ENCODE measurements at places on chromosomes 12 and 14.

- DNase-seq = no peak
These were observed 27.2 kb downstream of the GLT8D2 start for GRCh38 chr12:104022786-104023185.

GRCh38 chr12:130484221-130484620, 146.5 kb downstream of the PIWIL1 start:
- no peak for DNase-seq

DNA sequence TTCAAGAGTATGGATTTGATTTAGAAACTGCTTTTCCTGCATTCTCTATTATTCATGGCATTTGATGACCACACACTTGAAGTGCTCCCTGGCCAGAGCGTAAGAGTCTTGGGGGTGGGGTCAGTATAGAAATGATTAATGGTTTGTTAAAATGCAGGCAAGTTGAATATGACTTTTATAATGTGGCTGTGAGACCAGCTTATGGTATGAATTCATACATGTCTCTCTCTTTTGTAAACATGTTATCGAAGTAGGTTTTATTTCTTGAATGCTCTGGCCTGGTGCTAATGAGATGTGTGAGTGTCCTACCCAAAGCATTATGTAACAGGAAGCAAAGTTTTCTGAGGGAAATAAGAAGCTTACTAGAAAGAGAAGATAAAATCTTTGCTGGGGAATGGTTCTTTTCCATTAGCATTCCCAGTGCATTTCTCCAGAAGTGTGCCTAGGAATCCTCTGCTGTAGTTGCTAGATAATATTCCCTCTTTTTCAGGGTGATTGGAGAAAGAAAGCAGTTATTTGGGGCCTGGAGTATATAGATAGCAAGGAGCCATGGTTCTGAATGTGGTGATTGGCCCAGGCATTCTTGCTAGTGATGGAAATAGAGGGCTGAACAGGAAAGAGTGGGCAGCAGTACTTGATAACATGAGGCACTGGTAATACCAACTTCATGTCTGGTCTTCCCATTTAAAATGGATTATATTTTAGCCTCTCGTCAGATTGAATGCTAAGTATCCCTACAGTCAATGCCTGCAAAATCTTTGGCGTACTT, 289.7 kb downstream of the RAD51B start:
- DNase-seq = no peak

- no peak for DNase-seq
These were observed 109.8 kb upstream of the FOXG1 start for GRCh38 chr14:28656704-28657255.

- no peak for DNase-seq
These were observed 124.9 kb downstream of the ATP23 start for GRCh38 chr12:58066296-58066695.

DNA sequence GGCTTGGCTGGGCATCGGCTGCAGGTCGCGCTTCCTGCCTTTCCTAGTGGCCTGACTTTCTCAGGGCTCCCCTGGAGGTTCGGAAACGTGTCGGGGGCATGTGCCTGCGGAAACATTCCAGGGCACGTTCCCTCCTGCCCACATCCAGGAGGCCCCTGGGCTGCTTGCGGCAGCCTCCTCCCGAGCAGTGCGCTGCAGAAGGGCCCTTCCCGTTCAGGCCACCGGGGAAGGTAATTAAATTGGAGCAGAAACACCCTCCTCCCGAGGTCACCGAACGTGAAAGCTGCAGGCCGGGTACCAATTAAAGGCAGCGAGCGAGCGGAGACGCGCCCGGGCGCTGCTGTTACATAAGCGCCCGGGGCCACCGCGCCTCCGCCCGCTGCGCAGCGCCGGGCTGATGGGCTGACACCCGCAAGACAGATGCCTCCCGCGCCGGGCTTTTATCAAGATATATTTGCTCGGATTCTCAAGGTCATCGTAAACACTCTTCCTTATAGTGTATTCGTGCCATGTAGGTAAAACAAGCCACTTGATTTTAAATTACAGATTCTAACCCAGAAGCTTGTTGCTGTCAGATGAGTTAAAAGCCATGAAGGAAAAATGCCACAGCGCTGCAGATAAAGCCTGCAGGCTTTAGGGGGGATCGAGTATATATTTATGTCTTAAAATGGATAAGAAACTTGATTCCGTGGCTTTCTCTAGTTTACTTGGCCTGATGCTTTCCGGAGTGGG, 31.4 kb downstream of the SSPN start:
- DNase-seq = no peak

- no peak for DNase-seq
These were observed 353.4 kb downstream of the KCNH5 start for GRCh38 chr14:62691647-62692489.

GRCh38 chr12:112179916-112180315, 54.6 kb downstream of the TRAFD1 start:
- DNase-seq = no peak

DNA sequence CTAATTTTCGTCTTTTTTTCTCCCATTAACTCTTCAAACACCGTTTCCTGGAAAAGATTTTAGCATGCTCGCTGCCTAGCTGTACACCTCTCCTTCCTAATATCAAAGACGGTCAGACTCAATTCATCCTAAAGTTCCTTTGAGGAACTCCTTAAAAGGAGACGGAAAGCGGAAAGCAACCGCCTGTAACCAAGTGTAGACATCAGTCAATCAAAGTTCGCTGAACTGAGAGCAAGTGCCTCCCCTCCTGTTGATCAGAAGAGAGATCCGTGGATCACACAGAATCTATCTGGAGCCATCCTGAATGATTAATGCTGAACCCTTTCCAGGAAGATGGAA, 412 bp upstream of the TEP1 start:
- peak; percentile 6 for DNase-seq

GRCh38 chr12:114320968-114321367, 85.0 kb downstream of the TBX5 start:
- DNase-seq = no peak

GRCh38 chr14:102321456-102322422, 2.2 kb downstream of the ZNF839 start:
- no peak for DNase-seq

All from activated CD4-positive, alpha-beta T cell treated with anti-CD3 and anti-CD28 coated beads, Interleukin-2, amount 50 U/mL, for 1 hour (primary cell).